ENCODE measurements at places on chromosomes 1 and 21. TPM values are rescaled to one million over a fixed set of nuclear protein-coding genes. Genes with fewer than 3 reads are reported as not detected.

The ADAM30 gene
- total RNA-seq, result not detected

The IFNLR1 gene
- total RNA-seq, result 1.9 TPM

The ADGRL4 gene
- total RNA-seq, result not detected

The TMED5 gene
- 113 TPM for total RNA-seq

The SRGAP2B gene
- 21.7 TPM for total RNA-seq

The C1orf116 gene
- not detected for total RNA-seq

The FCRL6 gene
- total RNA-seq, result not detected

The ATAD3C gene
- not detected for total RNA-seq

The LAD1 gene
- 0.07 TPM for total RNA-seq

DNA sequence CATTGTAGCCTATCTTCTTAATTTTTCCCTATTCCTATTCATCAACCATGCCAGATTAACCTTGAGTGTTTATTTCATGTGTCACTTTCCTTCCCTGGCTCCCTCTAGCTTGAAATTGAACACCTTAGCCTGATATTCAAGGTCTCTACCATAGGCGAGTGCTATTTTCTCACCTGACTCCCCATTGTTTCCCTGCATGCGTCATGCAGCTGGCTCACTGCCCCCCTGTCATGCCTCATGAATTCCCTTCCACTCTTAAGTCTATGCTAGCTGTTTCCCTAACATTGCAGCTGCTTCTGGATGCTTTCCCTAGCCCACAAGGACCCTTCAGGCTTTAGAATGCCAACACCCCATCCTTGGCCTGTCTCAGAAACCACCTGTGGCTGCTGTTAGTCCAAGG, 56.7 kb upstream of the CD1D start:
- peak; percentile 52 for DNase-seq

GRCh38 chr1:239250353-239251035, 135.9 kb upstream of the CHRM3 start:
- peak; percentile 52 for DNase-seq

DNA sequence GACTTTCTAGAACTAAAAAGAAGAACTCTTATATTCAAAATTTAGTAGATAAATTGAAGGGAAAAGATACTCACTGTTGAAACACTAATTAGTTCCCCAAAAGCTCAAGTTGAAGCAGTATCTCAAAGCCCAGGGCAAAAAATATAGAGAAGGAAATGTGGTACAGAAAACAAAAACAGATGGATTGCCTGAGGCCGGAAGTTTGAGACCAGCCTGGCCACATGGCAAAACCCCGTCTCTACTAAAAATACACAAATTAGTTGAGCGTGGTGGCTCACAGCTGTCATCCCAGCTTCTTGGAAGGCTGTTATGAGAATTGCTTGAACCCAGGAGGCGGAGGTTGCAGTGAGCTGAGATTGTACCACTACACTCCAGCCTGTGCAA, 36.0 kb downstream of the FAM177B start:
- DNase-seq, result peak; percentile 25

DNA sequence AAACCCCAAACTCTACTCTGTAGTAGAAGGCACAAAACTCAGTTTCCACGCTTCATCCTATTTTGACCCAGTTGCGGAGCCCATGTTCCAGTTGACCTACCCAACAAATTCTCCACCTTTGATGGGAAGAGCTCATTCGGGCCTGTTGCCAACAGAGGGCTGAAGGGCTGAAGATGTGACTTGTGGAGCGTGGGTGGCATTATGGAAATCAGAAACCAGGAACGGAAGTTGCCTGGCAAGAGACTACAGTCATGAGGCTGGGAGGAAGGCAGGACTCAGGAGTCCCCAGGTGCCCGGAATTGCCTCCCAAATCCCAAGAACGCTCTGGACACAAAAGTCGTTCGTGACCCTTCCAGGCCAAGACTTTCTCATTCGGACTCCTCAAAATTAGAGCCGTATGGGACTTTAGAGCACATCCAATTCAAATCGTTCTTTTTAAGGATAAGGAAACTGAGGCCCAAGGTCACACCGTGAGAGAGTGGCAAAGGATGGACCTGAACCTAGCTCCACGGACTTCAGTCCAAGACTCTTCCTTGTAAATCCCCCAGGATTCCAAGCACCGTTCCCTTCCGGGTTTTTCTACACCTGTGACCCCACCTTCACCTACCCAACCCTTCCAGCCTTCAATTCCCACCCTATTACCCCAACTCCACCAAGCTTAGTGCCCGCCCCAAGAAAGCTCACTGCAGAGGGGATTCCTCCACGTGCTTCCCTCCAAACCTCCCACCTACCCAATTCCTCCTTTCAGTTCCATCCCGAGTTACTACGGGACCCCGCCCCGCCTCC, 739 bp downstream of the SMG5 start:
- DNase-seq, result peak; percentile 48

- no peak for DNase-seq
These were observed 71.3 kb upstream of the LRRC8B start for GRCh38 chr1:89453123-89453972.

- no peak for DNase-seq
These were observed 1.8 kb downstream of the NCDN start for GRCh38 chr1:35559317-35559944.

DNA sequence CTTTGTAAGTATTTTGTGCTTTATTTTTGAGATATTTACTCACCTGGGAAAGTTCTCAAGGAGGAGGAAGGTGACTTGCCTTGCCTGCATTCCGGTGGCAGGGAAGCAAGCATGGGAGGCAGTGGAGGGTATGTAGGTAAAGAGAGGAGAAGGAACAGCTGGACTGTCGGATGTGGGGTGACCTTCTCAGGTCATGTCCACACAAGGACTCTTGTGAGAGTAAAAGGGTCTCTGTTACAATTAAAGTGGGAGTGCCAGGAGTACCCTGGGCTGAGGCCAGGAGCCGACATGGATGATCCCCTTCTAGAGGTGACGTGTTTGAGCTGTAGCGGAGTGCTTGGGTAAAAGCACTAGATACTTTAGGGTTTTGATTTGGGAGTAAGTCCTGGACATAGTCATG, 25.0 kb downstream of the UBE4B start:
- no peak for DNase-seq

DNA sequence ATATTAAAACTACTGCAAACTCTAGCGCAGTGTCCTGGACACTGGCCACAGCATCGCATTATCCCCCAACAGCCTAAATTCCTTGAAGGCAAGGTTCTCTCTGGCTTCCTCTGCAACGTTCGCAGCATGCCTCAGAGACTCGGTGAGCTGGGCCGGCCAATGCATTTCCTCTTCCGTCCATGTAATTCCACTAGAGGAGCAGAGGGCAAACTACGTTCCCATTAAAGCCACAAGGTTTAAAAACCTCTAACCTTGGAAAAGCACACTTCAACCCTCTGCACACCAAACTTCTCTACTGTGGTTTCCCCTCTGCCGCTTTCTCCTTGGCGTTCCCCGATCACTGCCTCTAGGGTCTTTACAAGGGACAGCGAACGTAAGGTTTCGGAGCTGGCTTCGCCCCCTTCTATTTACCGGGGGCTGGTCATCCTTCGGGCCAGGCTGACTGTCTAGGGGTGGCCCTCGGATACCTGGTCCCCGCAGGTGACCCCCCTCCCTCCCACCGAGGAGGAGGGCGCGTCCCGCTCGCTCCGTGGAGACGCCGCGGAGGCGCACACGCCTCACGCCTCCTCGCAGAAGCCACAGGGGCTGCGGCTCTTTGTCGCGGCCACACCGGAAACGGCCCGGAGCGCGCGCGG, 456 bp upstream of the SMYD2 start:
- peak; percentile 59 for DNase-seq

DNA sequence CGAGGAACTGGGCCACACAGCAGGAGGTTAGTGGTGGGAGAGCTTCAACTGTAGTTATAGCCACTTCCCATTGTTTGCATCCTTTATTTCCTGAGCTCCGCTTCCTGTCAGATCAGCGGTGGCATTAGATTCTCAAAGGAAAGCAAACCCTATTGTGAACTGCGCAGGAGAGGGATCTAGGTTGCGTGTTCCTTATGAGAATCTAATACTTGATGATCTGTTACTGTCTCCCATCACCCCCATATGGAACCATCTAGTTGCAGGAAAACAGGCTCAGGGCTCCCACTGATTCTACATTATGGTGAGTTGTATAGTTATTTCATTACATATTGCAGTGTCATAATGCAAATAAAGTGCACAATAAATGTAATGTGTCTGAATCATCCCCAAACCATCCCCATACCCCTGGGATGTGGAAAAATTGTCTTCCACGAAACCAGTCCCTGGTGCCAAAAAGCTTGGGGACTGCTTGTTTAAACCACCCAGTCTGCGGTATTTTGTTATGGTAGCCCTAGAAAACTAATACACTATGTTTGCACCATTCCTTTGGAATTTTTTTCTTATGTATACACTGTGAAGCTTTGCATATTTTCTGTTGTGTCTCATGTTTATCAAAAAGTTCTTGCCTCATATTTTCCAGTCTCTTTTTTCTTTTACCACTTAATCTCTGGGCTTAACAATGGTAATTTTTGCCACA, 136.6 kb upstream of the IVNS1ABP start:
- peak; percentile 75 for DNase-seq

GRCh38 chr1:26768755-26769154, 19.0 kb upstream of the PIGV start:
- peak; percentile 91 for DNase-seq

DNA sequence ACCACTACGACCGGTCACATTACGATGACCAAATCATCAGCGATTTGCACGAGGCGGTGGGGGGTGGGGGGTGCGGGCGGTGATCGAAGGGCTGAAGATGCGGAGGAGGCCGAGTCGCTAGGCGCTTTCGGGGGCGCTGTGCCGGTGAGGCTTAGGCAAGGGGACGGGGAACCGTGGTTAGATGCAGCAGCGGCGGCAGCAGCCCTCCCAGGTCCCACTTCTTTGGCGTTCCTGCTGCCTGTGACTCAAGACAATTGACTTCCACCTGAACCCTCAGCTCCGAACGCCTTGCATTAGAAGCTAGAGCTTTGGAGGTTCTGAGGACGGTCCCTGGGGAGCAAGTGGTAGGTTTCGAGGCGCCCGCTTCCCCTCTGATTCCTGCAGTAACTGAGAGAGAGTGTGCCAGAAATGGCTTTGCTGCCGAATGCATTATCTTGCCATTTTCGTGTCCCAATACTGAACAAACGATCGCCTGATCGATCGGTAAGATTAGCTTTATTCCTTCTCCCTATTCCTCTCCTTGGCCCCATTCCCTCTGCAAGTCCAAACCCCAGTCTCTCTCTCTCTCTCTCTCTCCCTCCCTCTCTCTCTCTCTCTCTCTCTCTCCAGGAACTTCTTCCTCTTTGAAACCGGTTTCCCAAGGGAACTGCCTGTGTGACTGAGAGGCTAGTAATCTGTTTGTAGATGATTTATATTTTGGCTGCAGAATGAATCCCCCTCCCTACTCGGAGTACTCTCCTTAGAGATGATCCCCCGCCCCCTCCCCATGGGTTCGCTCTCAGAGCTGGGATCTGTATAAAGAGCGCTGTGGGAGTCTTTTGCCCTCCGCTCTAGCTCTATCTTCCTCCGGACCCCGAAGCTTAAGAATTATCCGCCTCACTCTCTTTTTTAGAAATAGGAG, 735 bp upstream of the BRINP3 start:
- peak; percentile 10 for DNase-seq

DNA sequence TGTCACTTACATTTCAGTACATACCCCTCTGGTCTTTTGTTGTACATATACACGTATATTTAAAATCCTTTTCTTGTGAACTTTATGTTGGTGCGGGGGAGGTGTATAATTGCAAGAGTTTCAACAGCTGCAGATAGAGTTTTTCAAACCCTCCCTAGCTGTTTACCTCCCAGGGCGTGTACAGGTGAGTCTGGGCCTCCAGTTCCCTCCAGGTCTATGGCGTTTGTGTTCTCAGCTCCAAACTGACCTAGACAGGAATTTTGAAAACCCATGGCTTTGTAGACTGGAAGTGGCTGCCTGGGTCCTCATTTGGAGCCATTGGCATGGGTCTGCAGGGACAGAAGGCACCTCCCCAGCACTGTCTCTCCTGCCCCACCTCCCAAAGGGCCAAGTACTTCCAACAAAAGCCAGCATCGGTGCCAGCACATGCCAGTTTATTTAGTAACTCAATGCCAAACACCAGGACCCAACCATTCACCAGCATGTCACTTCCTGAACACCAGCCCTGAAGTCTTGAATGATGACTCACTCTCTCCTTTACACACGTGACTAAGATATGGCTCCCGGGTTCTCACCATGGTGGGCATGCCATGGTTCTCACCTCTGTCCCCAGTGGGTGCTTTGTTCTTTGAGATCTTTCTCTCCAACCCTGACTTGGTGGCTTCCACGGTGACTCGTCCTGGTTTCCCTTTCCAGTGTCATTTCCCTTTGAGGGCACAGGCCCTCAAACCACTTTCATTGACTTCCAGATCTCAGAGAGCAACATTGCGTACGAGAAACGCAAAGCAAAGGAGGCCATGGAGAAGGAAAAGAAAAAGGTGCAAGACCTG, 57.3 kb upstream of the EFHD2 start:
- DNase-seq, result peak; percentile 99

DNA sequence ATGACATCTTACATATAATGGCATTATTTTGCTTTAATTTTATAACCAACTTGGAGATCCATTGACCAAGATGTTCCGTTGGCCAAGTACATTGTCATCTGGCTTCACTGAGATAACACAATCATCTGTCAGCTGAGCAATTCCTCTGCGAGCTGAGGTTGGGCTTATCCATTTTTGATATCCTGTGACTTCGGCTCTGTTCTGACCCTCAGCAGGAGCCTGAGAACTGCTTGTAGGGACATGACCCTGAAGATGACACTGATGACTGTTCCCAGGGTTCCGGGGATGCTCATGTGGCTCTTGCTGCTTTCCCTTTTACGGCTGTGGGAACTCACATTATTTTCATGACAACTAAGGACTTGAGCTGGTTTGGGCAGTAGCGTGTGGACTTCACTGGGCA, 51.2 kb downstream of the TLR5 start:
- no peak for DNase-seq

DNA sequence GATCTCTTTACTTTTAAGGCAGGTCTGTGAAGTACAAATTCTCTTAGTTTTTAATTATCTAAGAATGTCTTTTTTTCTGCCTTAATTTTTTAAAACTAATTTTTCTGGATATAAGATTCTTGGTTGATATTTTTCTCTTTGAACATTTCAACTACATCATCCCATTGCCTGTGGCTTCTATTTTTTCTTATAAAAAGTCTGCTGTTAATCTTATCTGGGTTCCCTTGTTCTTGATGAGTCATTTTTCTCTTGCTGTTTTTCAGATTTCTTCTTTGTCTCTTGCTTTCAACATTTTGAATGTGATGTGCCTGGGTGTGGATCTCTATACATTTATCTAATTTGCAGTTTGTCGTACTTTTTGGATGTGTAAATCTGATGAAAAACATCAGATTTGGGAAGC, 525.2 kb upstream of the PBX1 start:
- DNase-seq, result no peak

DNA sequence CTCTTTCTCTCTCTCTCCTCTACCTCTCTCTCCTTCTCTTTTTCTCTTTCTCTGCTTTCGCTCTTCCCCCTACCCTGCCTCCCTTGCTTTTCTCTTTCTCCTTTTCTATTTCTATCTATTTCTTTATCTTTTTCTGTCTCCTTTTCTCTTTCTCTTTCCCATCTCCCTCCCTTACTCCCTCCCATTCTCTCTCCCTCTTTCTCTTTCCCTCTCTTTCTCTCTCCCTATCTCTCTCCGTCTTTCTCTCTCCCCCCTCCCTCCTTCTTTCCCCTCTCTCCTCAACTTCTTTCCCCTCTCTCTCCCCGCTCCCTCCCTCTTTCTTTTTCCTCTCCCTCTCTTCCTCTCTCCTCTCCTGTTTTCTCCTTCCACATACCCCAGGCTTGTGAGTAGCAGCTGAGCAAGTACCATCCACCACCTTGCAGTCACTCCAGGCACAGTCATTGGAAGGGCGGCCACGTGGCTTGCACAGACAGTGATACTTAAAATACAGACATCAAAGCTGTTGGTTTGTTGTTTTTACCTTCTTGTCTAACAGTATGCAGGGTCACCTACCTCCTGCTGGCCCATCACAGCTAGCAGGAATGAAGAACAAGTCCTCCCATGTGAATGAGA, 209.1 kb upstream of the COA6 start:
- no peak for DNase-seq

All from M059J (cell line).